ENCODE measurements at places on chromosomes 4 and X. TPM values are rescaled to one million over a fixed set of nuclear protein-coding genes. Genes with fewer than 3 reads are reported as not detected.

DNA sequence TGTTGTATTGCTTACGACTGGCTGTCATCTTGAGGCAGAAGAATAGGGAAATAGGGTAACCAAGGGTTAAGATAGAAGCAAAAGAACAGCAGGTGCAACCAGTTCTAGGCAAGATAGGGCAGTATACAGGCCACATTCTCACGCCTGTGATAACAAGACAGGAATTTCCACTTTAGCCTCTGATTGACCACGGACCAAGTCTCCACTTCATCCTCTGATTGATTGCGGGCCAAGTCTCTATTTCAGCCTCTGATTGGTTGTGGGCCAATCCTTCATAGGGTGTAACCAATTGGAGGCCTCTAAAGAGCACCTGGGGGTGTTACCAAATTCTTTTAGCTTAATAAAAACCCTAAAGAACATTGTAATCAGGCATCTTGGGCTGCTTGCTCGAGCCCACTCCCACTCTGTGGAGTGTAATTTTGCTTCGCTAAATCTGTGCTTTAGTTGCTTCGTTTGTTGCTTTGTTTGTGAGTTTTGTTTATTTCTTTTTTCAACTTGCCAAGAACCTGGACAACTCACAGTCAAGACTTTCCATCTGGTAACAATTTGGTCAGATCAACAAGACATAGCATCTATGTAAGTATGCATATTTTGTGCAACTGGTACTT lies 8.7 kb upstream of the TBC1D9 start:
- no peak for DNase-seq

- no peak for DNase-seq
Observed at GRCh38 chr4:44186850-44187246, 261.8 kb downstream of the KCTD8 start.

DNA sequence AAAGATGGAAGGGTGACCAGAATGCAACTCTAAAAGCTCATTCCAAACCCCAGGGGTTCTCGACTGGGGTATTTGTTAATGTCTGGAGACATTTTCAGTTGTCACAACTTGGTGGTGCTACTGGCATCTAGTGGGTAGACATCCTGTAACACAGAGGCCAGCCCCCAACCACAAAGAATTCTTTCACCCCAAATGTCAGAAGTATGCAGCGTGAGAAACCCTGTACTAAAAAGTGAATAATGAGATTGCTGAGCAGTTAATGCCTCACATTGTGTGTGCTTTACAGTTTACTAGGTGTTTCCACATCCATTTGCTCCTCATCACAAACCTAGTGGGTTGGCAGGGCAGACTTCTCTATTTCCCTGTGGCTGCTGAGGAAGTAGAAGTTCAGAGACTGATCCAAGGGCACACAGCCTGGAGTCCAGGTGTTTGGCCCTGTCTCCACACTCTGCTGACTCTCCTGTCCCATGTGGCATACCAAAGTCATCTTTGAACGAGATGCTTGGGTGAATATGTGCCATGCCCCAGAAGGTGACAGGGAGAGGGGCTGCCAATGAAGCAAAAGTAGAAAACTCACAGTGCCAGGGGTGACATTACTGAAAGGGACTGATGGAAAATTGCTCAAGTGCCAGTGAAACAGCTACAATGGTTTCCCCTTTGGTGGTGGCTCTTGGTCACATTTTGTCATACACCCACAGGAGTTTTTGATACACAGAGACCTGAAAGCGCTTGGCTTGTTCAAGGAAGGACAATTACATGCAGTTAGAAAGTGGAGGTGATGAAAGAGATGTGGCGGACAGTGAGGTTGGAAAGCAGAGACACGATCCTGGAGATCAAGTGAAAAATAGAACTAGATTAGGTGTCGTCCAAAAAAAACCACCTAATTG lies 10.1 kb upstream of the TMEM154 start:
- no peak for DNase-seq

Gene CABS1
- total RNA-seq = not detected
